ENCODE measurements at places on chromosomes 13 and 19.

DNA sequence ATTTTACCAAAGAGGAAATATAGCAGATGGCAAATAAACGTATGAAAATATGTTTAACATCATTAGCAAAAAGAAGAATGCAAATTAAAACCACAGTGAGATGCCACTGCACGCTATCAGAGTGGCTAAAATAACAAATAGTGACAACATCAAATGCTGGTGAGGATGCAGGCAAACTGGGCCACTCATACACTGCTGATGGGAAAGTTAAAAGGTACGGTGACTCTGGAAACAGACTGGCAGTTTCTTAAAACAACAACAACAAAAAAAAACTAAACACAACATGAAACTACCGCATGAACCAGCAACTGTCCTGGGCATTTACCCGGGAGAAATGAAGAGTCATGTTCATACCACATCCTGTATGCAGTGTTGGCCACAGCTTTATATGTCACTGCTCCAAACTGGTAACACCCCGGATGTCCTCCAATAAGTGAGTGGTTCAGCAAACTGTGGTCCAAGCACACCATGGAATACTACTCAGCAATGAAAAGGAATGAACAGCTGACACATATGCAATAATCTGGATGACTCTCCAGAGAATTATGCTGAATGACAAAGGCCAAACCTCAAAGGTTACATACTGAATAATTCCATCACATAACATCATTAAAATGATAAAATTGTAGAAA lies 22.3 kb downstream of the EPS15L1 start:
- DNase-seq = no peak

DNA sequence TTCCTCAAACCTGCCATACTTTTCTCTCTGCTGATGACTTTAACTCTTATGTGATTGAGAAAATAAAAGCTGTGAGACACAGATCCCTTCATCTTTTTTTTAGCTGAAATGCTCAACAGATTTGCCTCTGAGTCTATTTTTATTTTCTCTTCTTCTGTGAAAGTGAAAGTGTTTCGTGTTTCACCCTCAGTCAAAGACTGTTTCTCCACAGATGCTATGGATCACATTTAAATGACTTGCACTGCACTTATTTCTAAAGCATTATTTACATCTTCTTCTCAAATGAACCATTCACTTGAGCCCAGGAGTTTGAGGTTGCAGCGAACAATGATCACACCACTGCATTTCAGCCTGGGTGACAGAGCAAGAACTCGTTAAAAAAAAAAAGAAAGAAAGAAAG lies 890.1 kb upstream of the PCDH20 start:
- no peak for DNase-seq

DNA sequence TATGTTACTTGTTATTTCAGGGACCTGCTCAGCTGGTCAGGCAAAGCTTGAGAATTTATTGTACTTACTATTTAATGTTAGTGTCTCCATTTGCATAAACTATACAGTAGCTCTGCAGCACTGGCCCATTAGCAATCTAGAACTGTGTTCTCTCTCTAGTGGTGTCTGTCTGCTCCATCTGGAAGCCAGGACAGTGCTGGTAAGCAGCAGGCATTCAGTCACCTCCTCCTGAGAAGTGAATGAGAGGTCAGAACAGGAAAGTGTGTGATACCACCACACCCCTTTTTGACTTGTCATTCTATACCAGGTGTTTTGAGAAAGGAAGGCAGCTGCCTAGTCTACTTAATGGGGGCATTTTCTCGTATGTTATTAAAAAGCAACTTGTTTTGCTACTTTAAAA lies 3.9 kb downstream of the COG3 start:
- no peak for DNase-seq

DNA sequence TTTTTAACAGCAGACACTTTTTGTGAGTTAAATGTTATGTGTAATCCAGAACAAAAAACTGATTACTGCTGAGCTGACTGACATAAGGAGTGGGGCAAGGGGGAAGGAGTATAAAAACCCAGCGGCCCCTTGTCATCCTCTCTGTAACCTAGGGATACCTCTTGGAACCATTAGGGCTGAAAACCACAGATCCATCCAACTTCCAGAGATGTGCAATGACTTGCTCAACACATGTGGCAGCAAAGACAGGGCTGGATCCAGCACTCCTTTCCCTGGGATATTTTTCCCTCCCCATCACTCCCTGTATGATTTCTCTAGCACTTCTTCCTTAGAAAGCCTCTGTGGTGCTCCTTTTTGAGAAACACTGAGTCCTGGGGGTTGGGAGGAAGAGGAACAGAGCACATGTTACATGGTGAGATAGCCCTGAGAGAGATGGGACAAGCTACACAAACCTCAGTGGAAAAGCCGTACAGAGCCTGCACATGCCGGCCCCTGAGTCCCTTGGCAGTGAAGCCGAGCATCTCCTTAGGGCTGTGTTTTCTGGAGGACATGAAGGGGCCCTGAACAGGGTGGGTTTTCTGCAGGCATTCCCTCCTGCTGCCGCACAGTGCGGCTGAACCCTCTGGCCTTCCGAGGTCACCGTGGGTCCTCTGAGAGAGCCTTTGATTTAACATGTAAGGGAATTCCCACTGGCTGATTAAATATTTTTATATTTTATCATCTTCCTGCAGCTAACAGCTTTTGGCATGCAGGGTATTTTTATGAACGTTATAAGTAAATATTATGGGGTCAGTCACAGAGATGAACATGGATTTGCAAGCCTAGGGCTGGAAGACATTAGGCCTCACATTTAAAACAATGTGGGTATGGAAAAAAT lies 219.9 kb downstream of the COG6 start:
- DNase-seq = no peak

DNA sequence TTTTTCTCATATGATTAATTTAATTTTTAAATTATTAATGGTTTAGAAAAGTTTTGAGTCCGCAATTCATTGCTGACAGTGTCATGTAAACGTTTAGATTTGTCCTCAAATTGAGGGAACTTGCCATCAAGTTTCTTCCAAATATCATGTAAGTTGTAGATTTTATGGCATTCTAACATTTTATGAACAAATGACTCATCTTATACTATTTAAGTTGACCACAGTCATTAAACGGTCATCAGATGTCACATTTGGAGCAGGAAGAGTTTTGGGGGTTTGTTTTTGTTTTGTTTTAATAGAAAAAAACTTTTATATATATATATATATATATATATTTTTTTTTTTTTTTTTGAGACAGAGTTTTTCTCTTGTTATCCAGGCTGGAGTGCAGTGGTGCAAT lies 4.3 kb downstream of the ZNF114 start:
- no peak for DNase-seq

- no peak for DNase-seq
Measured at GRCh38 chr13:112741835-112742570, 52.2 kb downstream of the ATP11A start.

DNA sequence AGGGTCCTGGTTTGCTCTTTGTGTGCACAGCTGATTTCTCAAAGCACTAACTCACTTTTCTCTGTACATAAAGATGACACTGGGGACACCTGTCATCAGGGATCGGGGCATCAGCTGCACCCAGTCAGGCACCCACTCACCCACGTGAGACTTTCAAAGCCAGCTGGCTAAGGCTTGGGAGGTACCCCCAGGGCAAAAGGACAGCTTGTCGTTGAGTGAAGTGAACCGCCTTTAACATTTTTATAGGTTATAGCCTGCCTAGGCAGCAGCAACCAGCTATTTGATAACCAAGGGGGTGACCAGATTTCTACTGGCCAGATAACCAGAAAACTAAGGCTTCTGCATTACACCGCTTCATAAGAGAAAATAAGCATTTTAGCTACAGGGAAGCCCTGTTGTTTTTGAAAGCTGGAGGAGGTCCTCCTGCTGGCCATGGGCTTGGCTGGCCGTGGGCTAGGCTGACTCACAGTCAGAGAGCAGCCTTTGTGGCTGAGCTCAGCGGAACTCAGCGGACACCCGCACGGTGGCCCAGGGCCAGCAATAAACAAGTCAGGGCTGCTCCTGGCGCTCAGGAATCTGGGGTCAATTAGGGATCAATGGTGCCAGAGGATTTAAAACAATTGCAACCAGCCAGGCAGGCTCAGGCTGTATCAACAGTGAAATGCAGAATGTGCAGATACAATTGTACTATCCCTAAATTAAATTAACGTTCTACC lies 57.1 kb downstream of the ALOX5AP start:
- DNase-seq = no peak

GRCh38 chr13:96421314-96421713 lies 331.4 kb downstream of the HS6ST3 start:
- DNase-seq = no peak

GRCh38 chr13:40479196-40479845 lies 187.1 kb downstream of the FOXO1 start:
- no peak for DNase-seq

- DNase-seq = no peak
Measured at GRCh38 chr19:11007962-11008532, 47.2 kb downstream of the SMARCA4 start.

DNA sequence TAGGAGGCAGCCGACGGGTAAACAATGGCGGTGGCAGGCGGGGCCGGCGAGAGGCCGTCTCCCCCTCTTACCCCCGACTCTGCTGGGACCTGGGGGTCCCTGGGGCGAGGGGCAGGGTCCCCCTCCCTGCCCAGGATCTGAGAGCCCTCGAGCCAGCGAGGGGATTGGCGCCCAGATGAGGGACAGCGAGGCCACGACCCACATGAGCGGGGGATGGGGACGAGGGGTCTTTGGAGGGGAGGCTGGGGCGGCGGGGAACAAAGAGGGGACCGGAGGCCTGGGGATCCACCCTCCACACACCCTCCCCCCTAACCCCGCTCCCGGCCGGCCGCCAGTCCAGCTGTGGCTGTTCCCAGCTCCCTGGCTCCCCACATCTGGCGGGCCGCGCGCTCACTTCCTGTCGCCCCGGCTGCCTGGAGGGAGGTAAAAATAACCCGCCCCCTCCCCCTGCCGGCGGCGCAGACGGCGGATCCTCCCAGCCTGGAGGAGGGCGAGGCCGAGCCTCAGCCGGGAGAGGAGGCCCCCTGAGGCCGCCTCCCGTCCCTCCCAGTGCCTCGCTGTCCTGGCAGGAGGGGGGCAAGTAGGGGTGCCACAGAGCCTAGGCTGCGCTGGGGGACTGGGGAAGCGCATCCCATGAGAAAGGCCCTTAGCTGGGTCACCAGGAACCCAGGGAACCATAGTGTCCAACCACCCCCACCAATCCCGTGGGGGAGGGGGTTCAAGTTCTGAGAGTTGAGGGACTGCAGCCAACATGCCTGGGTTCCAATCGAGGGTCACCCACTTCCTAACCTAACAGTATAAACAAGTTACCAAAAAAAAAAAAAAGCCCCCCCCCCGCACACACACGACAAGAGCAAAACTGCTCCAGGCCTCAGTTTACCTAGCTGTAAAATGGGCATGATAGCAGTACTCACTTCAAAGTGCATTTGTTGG lies 29.3 kb upstream of the NANOS3 start:
- DNase-seq = peak; percentile 75

GRCh38 chr13:114088863-114089262 lies 43.6 kb downstream of the RASA3 start:
- DNase-seq = no peak

GRCh38 chr19:17052439-17052838 lies 22.8 kb downstream of the HAUS8 start:
- DNase-seq = no peak

DNA sequence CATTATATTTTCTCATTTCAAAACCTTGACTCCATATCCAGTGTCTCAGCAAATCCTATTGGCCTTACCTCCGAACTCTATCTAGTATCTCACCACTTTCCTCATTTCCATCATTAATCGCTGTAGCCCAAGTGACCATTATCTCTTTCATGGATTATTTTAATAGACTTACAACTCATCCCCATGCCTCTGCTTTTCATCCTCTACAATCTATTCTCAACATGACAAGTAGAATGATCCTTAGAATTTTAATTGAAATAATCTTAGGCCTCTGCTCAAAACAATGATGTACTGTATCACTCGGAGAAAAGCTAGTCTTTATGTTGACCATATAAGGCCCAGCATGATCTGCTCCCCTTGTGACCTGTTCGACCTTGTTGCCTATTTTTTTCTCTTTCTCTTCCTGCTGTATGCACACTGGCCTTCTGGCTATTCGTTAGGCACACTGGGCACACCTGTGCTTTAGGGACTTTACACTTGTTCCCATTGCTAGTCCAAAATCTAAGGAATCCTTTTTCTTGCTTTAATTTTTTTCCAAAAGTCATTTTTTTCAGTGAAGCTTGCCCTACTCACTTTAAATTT lies 21.4 kb downstream of the DNAJC15 start:
- no peak for DNase-seq

DNA sequence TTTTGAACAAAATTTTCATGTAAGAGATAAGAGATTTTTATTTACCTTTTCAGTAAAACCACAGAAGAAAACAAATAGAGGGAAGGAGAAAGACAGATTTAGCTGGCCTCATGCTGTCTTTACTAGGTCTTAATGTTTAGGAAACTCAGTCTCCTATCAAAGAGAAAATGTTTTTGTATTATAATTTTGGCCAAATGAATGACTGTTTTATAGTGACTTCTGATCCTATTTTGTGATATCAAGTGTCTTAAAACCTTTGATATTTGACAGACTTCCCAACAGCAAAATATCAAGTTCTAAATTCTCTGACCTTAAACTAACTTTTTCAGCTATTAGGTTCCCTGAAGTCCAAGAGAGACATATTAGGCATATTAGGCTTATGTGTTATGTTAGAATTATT lies 27.0 kb downstream of the CRYL1 start:
- DNase-seq = no peak

GRCh38 chr19:17331045-17331558 lies 3.6 kb downstream of the ANO8 start:
- no peak for DNase-seq

DNA sequence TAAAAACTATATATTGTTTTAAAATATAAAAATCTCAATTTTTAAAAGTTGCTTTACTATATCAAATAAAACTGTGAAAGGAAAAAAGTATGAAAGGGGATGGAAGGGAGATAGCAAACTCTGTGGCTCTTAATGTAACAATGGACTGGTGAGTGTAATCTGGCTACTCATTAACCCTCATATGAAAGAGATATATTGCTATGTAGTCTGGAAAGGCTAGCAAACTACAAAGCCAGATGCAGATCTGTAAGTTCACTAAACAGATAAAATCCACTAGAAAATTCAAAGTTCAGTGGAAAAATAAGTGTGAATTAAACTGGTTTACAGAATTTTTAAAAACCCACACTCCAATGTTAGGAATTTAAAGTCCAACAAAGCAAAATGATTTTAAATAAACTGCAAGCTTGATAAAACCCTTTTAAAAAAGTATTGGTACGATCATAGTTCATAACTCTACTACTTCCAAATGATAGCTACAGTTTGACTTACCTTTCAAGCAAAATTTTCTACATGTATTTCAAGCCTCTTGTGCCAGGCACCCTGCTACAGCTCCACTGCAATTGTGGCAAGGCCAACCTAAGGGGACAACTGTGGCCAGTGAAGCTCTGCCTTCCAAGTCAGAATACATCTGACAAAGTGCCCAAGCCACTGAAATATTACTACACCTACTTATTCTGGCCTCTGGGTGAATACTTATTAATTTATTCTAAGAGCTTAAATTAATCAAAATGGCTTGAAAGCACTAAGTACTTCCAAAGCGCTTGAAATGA lies 647 bp upstream of the ELF1 start:
- no peak for DNase-seq

GRCh38 chr13:38686577-38687245 lies at the start of gene FREM2:
Gene FREM2 (plus strand): TSS chr13:38687077. CDS start chr13:38687345, 268 bp downstream.
- no peak for DNase-seq

Data from activated T-helper 9 cell treated with anti-CD3 and anti-CD28 coated beads, Interleukin-2, amount 50 U/mL, for 16 hours (primary cell).